Hematopoietic multipotent progenitor cell treated with erythropoietin and hydrocortisone succinate and interleukin-3 and kit ligand, for 6 days (in vitro differentiated cells): ENCODE measurements at places on chromosomes 11 and 22.

DNA sequence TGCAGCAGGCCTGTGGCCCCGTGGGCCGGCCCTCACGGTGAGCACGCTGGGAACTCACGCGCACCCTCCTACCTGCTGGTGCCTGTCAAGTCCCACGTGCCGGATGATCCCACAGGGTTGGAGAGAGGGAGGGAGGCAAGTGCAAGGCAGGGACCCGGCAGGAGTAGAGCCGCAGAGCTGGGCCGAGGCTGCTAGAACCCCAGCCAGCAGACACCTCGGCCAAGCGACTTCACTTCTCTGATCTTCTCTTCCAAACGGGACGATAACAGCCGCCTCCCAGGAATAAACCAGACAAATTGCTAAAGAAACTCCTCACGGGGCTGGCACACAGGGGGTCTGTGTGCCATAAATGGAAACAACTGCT is 1232.8 kb downstream of the TBC1D22A start:
- DNase-seq, result no peak

- DNase-seq, result no peak
Observed at GRCh38 chr22:41582694-41583093, 6.9 kb downstream of the PMM1 start.

DNA sequence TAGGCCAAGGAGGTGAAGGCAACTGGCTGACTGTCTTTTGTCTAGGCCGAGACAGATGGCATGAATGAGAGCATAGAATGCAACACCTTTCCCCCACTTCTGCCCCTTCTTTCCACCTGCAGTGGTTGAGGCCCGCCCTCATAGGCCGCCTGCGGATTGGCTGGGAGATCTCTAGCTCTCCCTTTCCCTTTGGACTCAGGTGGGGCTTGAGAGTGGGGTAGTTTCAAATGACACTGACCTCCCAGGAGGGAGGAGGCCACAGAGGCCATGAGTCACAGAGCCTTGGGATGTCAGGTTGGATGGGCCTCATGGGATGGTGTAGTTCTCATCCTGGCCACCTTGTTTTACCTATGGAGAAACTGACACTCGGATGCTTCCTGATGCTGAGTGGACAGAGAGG is 9.1 kb downstream of the MICAL2 start:
- no peak for DNase-seq

DNA sequence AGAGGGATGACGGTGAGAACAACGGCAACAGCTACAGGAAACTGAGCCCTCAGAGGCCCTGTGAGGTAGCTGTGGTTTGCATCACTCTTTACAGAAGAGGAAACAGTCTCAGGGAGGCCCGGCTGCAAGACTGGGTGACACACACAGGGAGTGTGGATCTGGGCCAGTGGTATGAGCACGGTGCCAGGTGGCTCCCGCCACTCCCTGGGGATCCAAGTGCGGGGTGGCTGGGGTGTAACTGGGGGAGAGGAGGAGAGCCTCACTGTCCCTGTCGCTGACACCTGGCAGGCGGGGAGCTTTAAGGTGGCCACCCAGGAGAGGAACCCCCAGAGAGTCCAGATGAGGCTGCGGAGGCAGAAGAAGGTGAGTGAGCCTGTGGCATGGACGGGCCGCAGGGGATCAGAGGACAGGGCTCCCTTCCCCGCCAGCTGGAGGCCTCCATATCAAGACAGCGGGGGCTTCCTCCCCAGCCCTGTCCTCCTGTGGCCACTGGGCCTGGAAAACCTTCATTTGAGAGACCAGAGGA is 5.6 kb downstream of the RGL4 start:
- peak; percentile 75 for DNase-seq

- DNase-seq, result no peak
Observed at GRCh38 chr22:18096823-18097222, 13.8 kb upstream of the TUBA8 start.

DNA sequence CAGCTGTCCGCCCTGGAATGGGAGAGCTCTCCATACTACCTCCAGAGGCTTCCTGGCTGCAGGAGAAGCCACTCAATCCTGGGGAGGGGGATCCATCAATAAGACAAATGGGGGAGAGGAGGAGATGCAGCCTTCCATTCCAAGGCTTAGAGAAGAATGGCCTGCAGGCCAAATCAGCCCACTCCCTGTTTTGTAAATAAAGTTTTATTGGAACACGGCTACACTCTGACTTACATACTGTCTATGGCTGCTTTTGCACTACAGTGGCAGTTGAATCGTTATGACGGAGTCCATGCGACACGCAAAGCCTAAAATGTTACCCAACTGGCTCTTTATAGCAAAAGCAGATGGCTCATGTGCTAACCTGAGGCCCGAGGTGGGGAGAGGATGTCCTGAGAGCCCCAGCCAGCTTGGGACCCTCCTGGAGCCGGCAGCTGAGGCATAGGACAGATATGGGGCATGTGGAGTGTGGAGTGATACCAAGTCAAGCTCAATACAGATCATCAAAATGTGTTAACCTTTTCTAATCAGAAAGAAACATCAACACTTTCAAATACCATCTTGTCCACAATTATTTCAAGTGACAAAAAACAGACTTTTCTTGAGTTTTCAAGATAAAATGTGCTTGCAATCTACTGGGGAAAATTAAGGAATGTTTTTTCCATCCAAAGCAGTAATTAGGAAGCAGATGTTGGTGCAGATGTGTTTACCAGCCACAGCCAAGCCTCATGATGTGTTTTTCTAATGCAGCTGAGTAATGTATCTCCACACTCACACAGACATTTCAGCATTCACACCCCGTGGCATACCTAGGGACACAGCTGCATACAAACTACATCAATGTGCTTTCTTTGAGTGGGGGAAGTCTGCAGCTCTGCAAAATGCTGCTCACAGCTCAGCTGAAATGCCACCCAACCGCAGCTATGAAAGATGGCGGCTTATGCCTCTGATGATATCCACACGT is 181.6 kb downstream of the SHANK2 start:
- DNase-seq, result no peak

GRCh38 chr11:112212710-112213109 is 13.5 kb upstream of the PTS start:
- DNase-seq, result peak; percentile 14

- DNase-seq, result no peak
Observed at GRCh38 chr22:34303656-34304055, 383.4 kb upstream of the LARGE1 start.

DNA sequence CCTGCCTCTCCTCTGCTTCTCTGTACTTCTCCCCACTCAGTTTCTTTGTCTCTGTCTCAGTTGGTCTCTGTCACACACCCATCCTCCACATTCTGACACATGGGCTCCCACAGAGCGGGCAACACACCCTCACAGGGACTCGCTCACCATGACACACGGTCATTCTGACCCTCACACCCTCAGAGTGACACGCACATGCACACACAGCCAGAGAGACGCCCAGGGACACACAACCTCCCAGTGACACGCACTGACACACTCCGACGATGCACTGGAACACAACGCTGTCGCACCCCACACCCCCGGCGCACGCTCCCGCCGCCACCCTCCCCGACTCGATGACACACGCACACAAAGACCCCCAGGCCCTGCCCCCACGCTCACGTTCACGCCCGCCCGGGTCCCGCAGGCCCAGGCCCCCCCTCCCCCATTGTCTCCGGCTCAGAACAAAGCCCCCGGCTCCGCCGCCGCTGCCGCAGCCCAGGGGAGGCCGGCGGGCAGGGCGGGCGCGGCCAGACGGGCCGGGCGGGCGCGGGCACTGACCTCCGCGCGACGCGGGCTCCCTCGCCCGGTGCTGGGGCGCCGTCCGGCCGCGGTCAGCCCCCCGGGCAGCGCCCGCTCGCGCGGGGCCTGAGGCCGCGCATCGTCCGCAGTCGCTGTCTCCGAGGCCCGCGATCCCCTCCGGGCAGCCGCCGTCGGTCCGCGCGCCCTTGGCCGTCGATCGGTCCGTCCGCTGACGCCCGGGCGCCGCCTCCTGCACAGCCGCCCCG is 404 bp downstream of the DCHS1 start:
- DNase-seq, result no peak

GRCh38 chr11:76683161-76684095 is 12.9 kb upstream of the LRRC32 start:
- no peak for DNase-seq

- peak; percentile 84 for DNase-seq
Observed at GRCh38 chr11:34208266-34209135, 103.1 kb downstream of the NAT10 start.

DNA sequence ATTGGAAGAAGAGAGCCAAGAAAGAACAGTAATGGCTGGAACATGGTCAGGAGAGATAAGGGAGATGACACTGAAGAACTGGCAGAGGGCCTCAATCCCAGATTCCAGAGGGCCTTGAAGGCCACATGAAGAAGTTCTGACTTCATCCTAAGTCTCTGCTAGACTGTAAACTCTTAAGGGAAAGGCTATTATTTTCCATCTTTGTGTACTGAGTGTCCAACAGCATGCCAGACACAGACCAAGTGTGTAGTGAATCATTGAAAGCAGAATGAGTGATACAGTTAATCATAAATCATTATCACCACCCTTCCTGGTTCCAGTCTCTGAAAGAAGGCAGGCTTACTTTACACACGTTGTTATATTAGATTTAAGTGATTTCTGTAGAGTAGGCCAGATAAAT is 185.3 kb upstream of the C11orf87 start:
- DNase-seq, result no peak

- no peak for DNase-seq
Observed at GRCh38 chr11:103515283-103515682, 406.1 kb downstream of the DYNC2H1 start.
